ENCODE measurements at places on chromosomes 16 and 17. TPM values are rescaled to one million over a fixed set of nuclear protein-coding genes. Genes with fewer than 3 reads are reported as not detected.

- H3K4me3 ChIP-seq, result no peak overlapping the region
- peaks cover 86% of the 10 kb centered on the region for H3K4me1 ChIP-seq
- H3K36me3 ChIP-seq, result peaks cover 12% of the 10 kb centered on the region
- DNase-seq, result no peak
- no peak overlapping the region for H3K27ac ChIP-seq
Observed at GRCh38 chr17:79799174-79799537, 2.3 kb upstream of the CBX8 start.

Gene ZNF207
- 117 TPM for total RNA-seq

GRCh38 chr17:19805006-19805405 is 56.9 kb upstream of the ALDH3A1 start:
- H3K4me1 ChIP-seq, result peaks cover 4% of the 10 kb centered on the region
- peaks cover under 1% of the 10 kb centered on the region for H3K36me3 ChIP-seq
- no peak for DNase-seq
- no peaks in the 10 kb centered on the region for H3K27me3 ChIP-seq
- no peak overlapping the region for H3K4me3 ChIP-seq
- H3K27ac ChIP-seq, result no peak overlapping the region

Gene NPIPA3
- total RNA-seq, result 0.09 TPM

GRCh38 chr16:87198881-87199280 is 118.3 kb downstream of the C16orf95 start:
- H3K4me1 ChIP-seq, result peaks cover 2% of the 10 kb centered on the region
- no peak for DNase-seq
- H3K4me3 ChIP-seq, result no peak overlapping the region
- no peak overlapping the region for H3K27ac ChIP-seq
- no peaks in the 10 kb centered on the region for H3K27me3 ChIP-seq

GRCh38 chr17:18950944-18951905 is 740 bp upstream of the SLC5A10 start:
- H3K4me1 ChIP-seq, result peaks cover 8% of the 10 kb centered on the region
- no peaks in the 10 kb centered on the region for H3K27me3 ChIP-seq
- H3K4me3 ChIP-seq, result no peak overlapping the region
- no peaks in the 10 kb centered on the region for H3K36me3 ChIP-seq
- H3K27ac ChIP-seq, result no peak overlapping the region

Gene PPP4C
- total RNA-seq, result 87.3 TPM

DNA sequence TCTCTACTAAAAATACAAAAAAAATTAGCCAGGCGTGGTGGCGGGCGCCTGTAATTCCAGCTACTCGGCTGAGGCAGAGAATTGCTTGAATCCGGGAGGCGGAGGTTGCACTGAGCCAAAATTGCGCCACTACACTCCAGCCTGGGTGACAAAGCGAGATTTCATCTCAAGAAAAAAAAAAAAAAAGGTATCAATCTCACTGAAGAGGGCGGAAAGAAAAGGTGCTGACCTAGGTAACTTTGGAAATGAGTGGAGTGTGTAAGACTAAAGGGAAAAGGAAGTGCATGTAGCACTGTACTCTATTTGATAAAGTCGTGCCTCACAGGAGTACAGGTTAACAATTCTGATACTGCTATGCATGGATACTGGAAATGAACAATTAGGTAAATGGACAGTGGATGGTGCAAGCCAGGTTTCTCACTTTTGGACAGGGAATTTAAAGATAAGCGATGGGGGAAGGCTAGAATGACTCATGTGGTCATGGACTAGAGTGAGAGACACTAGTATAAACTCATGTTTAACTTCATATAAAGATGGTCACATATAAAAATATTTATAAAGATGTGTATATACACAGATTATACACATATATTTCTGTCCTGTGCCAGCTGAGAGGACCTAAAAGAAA is 142.9 kb downstream of the CDK5R1 start:
- H3K36me3 ChIP-seq, result no peaks in the 10 kb centered on the region
- no peak overlapping the region for H3K27ac ChIP-seq
- DNase-seq, result no peak
- H3K4me3 ChIP-seq, result no peak overlapping the region
- H3K4me1 ChIP-seq, result no peaks in the 10 kb centered on the region

Gene CCL8
- 1.4 TPM for total RNA-seq
